GM12892 (cell line): ENCODE measurements at places on chromosomes 11 and 22.

- no peak for DNase-seq
Observed at GRCh38 chr11:13826505-13827278, 135.8 kb upstream of the SPON1 start.

DNA sequence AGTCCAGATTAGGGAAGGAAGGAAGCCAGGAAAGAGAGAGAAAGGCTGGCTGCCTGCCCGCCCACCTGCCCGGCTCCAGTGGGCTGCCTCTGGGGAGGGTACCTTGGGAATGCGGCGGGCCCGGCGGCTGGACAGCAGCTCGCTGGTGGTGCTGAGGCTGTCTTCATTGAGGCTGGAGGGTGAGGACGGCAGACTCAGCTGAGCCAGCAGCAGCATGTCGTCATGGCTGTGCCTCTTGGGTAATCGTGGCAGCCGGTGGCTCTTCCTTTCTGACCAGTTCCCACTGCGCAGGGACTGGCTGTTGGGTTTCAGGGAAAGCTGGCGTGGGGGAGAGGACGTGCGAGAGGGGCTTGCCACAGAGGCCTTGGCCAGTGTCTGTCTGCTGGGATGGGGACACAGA, 32.9 kb downstream of the RPL27A start:
- no peak for DNase-seq

GRCh38 chr11:124867700-124868099, 2.5 kb downstream of the ROBO3 start:
- DNase-seq = no peak

DNA sequence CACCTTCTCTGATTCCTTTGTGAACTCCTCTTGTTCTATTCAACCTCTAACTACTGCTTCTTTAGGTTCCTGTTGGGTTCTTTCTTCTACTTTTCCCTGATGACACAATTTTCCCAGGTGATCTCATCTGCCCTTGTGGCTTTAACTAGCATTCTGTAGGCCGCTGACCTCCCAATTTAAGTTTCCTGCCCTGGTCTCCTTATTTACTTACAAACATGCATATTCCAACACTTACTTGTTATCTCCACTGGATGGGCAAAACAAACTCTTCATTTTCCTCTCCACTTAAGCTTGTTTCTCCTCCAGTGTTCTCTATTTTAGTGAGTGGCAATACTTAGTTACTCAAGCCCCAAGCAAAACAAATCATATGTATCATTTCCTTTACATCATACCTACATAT, 734.5 kb downstream of the METTL15 start:
- DNase-seq = no peak

- DNase-seq = no peak
Observed at GRCh38 chr11:106474274-106474673, 396.8 kb downstream of the AASDHPPT start.

- DNase-seq = no peak
Observed at GRCh38 chr11:39990421-39990831, 1469.0 kb downstream of the LRRC4C start.

- DNase-seq = no peak
Observed at GRCh38 chr11:1087279-1087960, 12.7 kb downstream of the MUC2 start.

DNA sequence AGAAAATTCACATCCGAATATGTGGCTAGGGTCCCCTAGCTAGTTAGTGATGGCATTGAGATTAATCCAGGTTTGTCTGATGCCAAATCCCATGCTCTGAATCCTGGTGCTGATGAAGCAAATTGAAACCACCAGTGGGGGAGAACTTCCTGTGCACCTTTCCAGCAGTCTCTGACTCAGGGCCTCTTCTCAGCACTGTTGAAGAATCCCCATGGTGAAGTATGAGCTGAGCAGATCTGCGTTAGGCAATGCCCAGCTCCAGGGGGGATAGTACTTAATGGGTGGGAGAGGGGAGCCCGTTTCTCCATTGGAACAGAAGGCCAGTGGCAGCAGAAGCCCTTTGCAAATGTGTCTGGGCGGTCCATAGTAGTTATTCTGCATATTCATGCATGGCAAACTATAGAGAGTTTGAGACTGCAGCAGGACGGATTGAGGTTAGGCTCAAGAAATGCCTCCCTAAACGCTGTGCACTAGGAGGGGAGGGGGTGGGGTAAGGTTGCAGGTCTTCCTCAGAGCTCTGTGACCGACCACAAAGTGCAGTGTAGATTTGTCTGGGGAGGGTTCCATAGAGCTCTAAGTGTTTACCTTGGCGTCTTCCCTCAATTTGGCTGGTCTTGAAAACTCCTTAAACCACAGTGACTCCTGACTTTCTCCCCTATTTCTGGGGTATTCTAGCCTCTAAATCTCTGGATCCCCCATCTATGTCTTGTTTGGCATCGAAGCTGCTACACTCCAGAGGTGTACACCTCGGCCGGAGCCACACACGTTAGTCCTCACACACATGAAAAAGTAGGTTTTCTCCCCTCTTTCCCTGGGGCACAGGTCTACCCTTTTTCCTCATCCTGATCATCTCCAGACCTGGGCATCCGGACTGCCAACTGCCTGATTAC, 4.8 kb downstream of the POU2F3 start:
- no peak for DNase-seq

DNA sequence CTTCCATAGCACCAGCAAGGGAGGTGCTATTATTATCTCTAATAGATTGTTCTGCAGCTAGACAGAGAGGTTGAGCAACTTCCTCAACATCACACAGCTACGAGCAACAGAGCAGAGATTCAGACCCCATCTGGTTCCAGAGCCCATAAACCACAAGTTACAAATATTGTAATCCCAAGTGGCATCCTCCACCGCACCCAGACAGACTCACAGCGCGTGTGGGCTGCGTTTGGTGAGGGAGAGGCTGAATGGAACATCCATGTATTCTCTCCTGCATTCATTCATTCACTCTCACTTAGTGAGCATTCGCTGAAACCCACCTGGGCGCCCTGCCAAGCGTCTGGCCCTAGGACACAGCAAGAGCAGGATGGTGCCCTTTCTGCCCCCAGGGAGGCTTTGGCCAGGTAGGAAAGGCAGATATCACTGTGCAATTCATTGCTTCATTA, 33.5 kb downstream of the LIF start:
- no peak for DNase-seq

DNA sequence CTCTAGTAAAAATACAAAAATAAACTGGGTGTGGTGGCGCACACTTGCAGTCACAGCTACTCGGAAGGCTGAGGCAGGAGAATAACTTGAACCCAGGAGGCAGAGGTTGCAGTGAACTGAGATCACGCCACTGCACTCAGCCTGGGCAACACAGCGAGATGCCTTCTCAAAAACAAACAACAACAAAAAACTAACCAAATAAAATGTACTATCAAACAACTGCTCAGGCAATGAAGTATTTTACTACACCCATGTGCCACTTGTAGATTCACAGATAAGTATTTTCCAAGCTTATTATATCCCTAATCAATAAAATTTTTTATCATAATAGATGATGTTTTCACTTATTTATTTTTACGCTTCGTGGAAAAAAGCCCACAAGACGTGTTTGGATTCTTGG, 924 bp downstream of the C11orf65 start:
- no peak for DNase-seq
